ENCODE measurements at places on chromosomes 4 and X. TPM values are rescaled to one million over a fixed set of nuclear protein-coding genes. Genes with fewer than 3 reads are reported as not detected.

- DNase-seq, result no peak
Measured at GRCh38 chr4:80594701-80595100, 259.2 kb downstream of the CFAP299 start.

DNA sequence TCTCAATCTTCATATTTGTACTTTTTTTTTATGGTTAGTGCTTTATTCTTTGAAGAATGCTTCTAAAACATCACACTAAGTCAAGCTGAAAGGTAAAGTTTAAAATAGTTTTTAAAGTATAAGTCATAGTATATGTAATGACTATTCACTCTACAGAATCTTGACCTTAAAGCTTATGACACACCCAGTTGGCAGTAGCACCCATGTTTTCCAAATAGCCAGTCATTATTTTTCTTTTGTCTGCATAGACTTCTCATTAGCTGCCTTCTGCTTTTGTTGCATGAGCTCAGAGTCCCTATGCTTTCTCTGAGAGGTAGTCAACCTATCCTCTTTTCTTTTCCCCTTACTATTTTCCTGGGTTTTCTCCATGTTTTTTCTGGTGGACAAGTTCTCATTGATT, 231.5 kb downstream of the PCDH18 start:
- no peak for DNase-seq

CD40LG gene
- total RNA-seq, result not detected

DNA sequence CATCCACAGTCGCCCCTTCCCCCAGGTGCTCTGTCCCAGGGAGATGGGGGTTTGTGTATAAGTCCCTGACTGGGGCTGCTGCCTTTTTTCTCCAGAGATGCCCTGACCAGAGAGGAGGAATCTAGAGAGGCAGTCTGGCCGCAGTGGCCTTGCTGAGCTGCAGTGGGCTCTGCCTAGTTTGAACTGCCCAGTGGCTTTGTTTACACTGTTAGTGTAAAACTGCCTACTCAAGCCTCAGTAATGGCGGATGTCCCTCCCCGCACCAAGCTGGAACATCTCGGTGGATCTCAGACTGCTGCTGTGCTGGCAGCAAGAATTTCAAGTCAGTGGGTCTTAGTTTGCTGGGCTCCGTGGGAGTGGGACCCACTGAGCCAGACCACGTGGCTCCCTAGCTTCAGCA, 102.6 kb upstream of the GIMD1 start:
- no peak for DNase-seq

GRCh38 chrX:148659481-148659880, 159.1 kb downstream of the AFF2 start:
- no peak for DNase-seq

FGF16 gene
- total RNA-seq, result 0.38 TPM

- DNase-seq, result no peak
Measured at GRCh38 chr4:186717556-186717955, 6.1 kb downstream of the FAT1 start.

TRIM61 gene
- 0.90 TPM for total RNA-seq

FAT4 gene
- 24.1 TPM for total RNA-seq

DCAF12L2 gene
- 1.1 TPM for total RNA-seq

- DNase-seq, result no peak
Measured at GRCh38 chr4:22420291-22420690, 95.6 kb downstream of the ADGRA3 start.

LEF1 gene
- total RNA-seq, result 2.3 TPM

DNA sequence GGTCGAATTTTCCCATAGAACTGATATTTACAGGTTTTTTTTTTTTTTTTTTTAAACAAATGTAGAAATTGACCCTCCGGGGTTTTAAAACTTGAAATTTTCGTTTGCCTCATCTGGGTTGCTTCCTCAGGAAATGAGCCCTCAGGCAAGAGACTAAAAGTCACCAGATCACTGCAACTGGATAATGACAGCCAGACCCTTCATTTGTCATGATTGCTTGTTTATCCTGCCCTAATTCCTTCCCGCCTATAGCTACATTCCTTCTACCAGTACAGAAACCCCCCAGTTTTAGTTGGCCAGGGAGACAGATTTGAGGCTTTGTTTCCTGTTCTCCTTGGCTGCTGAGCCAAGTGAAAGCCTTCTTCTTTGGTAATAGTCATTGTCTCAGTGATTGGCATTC, 44.0 kb upstream of the IGFBP7 start:
- DNase-seq, result no peak

DNA sequence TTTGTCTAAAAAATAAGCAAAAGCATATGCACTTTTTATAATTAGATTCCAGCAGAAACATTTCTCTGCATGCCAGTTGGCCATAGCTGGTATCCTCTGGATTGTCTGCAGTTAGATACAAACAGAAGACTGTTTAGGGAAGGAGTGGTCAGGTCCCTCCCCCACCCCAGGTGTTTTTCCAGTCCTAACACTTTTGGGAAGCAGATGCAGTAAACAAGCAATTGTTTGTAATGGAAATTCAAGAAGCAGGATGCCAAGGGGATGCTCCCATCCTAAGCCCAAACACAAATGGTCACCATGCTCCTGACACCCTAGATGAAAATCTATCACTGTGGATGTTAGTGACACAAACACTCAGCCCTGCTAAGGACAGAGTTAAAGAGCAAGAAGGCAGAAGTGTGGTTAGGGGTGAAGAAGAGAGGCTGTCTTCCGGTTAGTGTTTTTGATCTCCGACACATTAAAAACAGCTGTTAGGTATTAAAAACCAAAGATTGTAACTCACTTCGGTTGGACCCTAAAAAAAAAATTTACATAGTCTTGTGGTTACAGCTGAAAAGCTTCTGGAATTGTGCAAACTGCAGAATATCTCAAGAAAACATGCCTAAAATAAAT, 7.9 kb downstream of the LEF1 start:
- no peak for DNase-seq

- no peak for DNase-seq
Measured at GRCh38 chrX:22950269-22951266, 49.2 kb upstream of the DDX53 start.

- no peak for DNase-seq
Measured at GRCh38 chrX:19825271-19825670, 62.1 kb downstream of the SH3KBP1 start.
